Skin of body (tissue), 3 donors: ENCODE measurements at places on chromosomes 12 and 14. TPM values are rescaled to one million over a fixed set of nuclear protein-coding genes. Genes with fewer than 3 reads are reported as not detected.

Gene MYH7
- total RNA-seq, result 84.4 TPM

Gene VRTN
- total RNA-seq, result 0.20 TPM

Gene GPR84
- total RNA-seq, result 0.79 TPM

Gene EIF2S3B
- total RNA-seq, result 0.99 TPM

Gene FOXA1
- 0.59 TPM for total RNA-seq

Gene FITM1
- 13.0 TPM for total RNA-seq

Gene KDM2B
- total RNA-seq, result 26.1 TPM

Gene MBIP
- 28.0 TPM for total RNA-seq

Gene FAM181A
- total RNA-seq, result not detected

Gene GALNT6
- 4.9 TPM for total RNA-seq

Gene COCH
- total RNA-seq, result 7.9 TPM

Gene PAWR
- total RNA-seq, result 46.6 TPM

Gene EP400
- total RNA-seq, result 20.8 TPM

Gene ENDOU
- total RNA-seq, result 20.8 TPM

Gene CPNE6
- 0.20 TPM for total RNA-seq

Gene ACADS
- 12.3 TPM for total RNA-seq

Gene KLRF1
- 0.39 TPM for total RNA-seq

Gene ADAM20
- total RNA-seq, result 2.8 TPM

Gene NEK9
- total RNA-seq, result 53.5 TPM

Gene GPR68
- 2.0 TPM for total RNA-seq

Gene RAD51AP1
- 8.6 TPM for total RNA-seq

Gene GLI1
- total RNA-seq, result 7.2 TPM

Gene FAM90A1
- not detected for total RNA-seq

Gene SPX
- 1.5 TPM for total RNA-seq

Gene LRCOL1
- total RNA-seq, result not detected

Gene CLECL1
- total RNA-seq, result not detected

Gene CCDC85C
- 7.0 TPM for total RNA-seq

Gene FSCB
- total RNA-seq, result 0.10 TPM

Gene SERPINA5
- 0.20 TPM for total RNA-seq

Gene SLC10A1
- total RNA-seq, result not detected

Gene CD4
- 9.7 TPM for total RNA-seq
